ENCODE measurements at places on chromosomes 7 and 10. TPM values are rescaled to one million over a fixed set of nuclear protein-coding genes. Genes with fewer than 3 reads are reported as not detected.

DNA sequence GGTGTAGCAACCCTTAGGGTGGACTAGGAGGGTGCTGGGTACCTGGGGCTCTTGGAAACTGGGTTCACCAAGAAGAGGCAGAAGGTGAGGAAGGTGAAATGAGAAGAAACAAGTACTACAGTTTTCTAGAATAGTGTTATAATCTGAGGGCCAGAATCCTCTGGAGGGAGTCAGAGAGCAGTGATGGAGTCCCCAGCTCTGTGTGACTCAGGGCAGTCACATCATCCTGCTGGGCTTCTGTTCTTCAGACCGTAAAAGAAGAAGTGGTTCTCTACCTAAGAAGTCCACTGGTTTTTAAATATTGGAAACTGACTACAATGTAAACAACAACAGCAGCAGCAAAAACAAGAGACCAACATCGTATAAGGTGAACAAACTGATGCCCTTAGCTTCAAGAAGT is 197.3 kb downstream of the PRPF18 start:
- peak; percentile 61 for DNase-seq

- DNase-seq, result no peak
Observed at GRCh38 chr10:60919551-60919950, 24.4 kb downstream of the RHOBTB1 start.

DNA sequence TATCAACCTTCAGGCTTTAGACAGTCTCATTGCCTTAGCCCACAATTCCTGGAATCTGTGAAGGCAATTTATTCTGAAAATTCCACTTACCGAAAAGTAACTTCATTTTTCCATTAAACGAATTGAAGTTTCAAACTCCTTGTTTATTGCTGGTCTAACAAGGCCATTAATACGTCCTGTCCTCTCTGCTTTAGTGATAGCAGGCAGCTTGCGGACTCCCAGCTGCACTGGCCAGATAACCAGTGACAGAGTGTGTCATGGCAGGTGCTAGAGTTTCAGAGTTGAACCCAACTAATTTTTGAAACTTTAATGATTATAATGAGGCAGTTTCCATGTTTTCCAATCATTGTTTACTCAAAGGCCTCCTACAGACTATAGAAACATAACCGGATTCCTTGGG is 31.1 kb downstream of the LOXL4 start:
- DNase-seq, result no peak

DNA sequence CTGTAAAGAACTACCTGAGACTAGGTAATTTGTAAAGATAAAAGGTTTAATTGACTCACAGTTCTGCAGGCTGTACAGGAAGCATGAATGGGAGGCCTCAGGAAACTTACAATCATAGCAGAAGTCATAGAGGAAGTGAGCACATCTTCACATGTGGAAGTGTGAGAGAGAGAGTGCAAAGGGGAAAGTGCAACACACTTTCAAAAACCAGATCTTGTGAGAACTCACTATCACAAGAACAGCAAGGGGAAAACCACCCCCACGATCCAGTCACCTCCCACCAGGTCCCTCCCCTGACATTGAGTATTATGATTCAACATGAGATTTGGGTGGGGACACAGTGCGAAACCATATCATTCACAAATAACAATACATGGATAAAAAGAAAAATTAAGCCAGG is 24.5 kb downstream of the AVL9 start:
- DNase-seq, result no peak

DNA sequence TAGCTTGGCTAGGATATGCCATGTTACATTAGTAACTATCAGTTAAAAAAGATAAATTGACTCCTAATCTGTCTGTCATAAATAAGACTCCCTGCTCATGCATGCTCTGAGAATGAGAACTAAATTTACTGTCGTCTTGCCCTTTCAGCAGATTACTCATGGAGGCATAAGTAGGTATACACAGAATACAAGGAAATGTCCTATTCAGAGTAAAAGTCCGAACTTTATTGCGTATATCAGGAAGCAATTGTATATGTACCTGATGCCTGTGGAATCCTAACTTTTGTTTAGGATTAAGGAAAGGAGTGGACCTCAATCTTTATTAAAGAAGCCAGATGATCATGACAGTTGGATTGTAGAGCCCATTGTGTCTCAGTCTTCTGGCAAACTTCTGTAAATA is 118.6 kb downstream of the THSD7A start:
- peak; percentile 36 for DNase-seq

DNA sequence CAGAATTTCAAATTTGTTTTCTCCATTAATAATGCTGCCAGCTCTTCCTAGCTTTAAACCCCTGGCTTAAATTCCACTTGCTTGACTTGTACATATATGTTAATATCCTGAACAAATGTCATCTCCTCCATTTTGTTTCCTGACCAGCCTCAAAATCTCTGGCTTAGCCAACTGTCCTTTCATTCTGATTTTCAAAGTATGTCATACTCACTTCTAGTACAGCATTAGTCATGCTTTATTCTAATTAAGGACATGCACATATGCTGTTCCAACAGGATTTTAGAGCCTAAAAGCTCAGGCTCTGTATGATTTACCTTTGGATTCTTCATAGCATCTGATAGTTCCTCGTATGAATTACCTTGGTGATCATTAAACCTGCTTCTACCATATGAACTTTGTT is 158.3 kb downstream of the ZNF438 start:
- DNase-seq, result no peak

- DNase-seq, result no peak
Observed at GRCh38 chr10:77909021-77909748, 17.4 kb downstream of the DLG5 start.

- DNase-seq, result no peak
Observed at GRCh38 chr10:22314852-22315251, 1.3 kb upstream of the COMMD3 start.

DNA sequence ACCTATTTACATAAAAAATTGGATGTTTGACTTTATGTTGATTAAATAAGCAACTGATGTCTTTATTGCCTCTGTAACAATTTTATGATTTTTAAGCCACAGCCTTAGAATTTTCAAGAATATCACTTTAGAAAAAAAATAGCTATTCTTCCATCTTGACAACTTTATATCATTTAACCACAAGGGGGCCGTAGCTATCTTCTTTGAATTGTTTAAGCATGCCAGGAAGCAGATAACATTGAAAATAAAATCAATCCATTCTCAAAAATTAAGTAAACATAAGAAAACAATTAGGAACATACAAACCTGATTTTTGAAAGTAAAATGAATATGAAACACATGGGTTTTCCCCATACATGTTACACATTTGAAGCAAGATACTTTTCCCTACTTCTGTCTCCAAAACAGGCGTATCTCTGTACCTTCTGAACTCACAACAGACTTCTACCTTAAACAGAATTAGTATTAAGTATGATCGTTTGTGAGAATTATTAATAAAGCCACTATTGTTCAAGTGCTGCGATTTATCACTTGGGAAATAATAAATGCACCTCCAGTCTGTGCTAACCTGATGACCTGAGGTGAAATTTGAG is 209.0 kb downstream of the CACNA2D1 start:
- peak; percentile 69 for DNase-seq

GRCh38 chr10:60282771-60283353 is 106.8 kb downstream of the ANK3 start:
- DNase-seq, result peak; percentile 80

GRCh38 chr7:4000139-4000538 is 682.0 kb upstream of the FOXK1 start:
- no peak for DNase-seq

GRCh38 chr7:84999450-84999849 is 187.4 kb downstream of the SEMA3D start:
- no peak for DNase-seq

DNA sequence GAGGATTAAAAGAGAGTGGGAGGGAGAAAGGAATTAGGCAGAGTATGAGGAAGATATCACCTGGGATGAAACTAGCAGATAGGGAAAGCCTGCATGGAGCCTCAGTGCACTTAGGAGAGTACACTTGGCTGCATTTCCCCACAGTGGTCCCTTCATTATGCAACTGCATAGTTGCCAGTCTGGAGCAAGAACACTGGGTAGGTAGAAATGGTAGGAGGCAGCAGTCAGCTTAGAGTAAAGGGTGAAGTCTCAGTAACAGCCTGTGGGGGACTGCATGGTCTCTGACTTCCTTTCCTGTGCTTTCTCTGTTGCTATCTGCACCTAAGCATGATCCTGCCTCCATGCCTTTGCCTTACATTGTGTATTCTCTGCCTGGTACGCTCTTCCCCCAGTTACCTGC is 14.0 kb upstream of the PCGF5 start:
- DNase-seq, result no peak

DNA sequence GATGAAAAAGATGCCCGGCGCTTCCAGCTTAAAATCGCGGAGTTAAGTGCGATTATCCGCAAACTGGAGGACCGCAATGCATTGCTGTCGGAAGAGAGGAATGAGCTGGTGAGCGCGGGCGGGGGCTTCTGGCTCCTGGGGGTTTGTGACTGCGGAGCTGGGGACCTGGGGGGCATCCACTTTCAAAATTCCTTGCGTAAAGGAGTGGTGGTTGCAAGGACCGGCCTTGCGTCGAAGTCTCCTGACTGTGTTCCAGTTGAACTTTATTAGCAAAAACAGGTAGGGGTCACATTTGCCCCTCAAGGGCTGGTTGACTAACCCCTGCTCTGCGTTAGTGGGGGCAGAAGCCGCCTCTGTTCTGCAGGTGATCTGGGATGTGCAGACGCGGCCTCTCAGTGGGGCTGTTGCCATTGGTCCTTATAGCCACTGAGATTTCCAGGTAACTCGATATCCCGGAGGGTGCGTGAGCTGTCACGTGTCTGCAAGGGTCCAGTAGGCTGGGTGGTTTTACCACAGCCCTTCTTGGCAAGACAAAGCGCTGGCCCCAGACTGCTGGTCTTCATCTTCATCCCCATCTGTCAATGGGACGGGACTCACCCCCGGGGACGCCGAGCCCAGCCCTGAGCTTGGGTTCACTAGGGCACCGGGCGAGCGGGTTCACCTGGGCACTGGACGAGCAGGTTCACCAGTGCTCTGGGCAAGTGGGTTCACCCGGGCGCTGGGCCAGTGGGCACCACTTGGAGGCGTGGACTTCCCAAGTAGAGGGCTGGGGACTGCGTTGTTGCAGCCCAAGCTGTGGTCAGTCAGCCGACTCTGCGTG is 51.5 kb upstream of the DPYSL4 start:
- no peak for DNase-seq

- DNase-seq, result peak; percentile 55
Observed at GRCh38 chr7:135151533-135151932, 3.7 kb downstream of the TMEM140 start.

Gene OR2A7
- total RNA-seq, result not detected

Gene DOCK1
- 120 TPM for total RNA-seq

Data from dermis blood vessel endothelial cell (primary cell).